ENCODE measurements at places on chromosomes 3 and 15. TPM values are rescaled to one million over a fixed set of nuclear protein-coding genes. Genes with fewer than 3 reads are reported as not detected.

GRCh38 chr3:86257955-86258641 is 732.9 kb downstream of the VGLL3 start:
- DNase-seq = no peak

NDUFB5 gene
- total RNA-seq = 88.2 TPM

DNA sequence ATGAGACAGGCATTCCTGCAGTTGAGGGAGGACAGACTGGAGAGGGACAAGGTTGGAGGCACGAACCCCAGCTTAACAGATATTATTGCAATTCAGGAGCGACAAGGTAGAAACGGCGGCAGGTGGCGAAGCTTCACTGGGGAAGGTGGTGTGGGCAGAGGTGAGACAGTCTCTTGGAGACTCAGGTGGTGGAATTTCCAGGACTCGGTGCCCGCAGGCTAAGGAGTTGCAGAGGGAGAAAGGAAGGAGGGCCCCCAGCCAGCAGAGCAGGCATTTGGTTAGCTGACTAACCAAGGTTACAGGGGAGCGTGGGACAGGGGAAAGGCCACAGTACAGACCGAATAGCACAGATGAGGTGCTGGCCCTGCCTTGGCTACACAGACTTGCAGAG is 3.0 kb downstream of the FAM174B start:
- no peak for DNase-seq

GRCh38 chr3:13629644-13630043 is 80.7 kb downstream of the FBLN2 start:
- DNase-seq = no peak

GRCh38 chr15:63038926-63039673 is 3.4 kb upstream of the TPM1 start:
- DNase-seq = no peak

- DNase-seq = no peak
Observed at GRCh38 chr3:47611576-47611975, 32.9 kb upstream of the CSPG5 start.

- DNase-seq = no peak
Observed at GRCh38 chr15:34828145-34828911, 33.0 kb upstream of the ACTC1 start.

DNA sequence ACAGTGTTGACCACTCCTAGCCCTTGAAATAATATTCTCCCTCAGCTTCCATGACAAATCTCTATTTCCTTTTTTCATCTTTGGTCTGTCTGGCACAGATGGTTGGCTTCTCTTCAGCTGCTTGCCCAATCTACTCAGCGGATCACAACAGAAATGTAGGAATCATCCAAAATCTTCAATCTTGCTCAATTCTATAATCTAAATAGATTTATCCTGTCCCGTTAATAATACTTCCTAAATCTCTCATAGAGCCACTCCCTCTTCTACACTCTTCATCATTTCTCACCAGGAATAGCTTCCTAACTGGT is 3.8 kb downstream of the PEAK1 start:
- DNase-seq = peak; percentile 42

TMIE gene
- total RNA-seq = 0.26 TPM

NOP10 gene
- total RNA-seq = 168 TPM

- DNase-seq = peak; percentile 53
Observed at GRCh38 chr15:93366387-93367100, 277.5 kb upstream of the RGMA start.

ZIC1 gene
- total RNA-seq = not detected

APBA2 gene
- total RNA-seq = not detected

DNA sequence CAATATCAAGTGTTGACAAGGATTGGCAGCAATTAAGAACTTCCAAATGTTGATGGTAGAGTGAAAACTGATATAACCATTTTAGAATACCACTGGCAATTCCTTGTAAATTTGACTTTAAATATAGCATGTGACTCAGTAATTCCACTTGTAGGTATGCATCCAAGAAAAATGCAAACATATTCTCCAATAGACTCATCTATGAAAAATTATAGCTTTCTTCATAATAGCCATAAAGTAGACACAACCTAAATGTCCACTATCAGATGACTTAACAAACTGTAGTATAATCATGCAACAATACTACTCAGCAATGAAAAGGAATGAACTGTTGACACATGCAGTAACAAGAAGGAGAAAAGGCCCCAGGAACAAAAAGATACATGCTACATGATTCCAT is 988.1 kb downstream of the FHIT start:
- no peak for DNase-seq

SLC9C1 gene
- not detected for total RNA-seq

GRCh38 chr3:141094790-141095545 is 43.8 kb downstream of the SPSB4 start:
- no peak for DNase-seq

GRCh38 chr3:115549071-115549470 is 74.2 kb upstream of the GAP43 start:
- DNase-seq = no peak

GRCh38 chr15:101689901-101690300 is 34.4 kb downstream of the TARS3 start:
- DNase-seq = peak; percentile 41

DNA sequence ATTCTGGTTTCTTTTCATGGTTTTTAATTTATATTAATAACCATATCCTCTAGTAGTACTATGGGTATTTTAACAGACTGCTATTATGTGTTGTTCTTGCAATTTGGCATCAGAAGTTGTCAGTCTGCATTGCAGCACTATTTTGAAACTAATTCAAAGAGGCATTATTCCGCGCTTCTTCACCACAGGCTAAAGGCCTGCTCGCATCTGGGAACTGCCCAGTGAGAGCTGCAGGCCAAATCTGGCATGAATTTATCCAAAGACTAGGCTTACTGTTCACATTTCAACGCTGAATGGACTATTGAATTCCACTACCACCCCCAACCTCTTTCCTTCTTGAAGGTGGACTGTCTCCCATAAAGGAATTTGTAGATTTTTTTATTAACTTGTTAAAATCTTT is 310.4 kb upstream of the NR2F2 start:
- DNase-seq = no peak

GRCh38 chr3:100226712-100227429 is 33.9 kb upstream of the TBC1D23 start:
- DNase-seq = peak; percentile 12

GRCh38 chr15:99631255-99631654 is 65.5 kb downstream of the MEF2A start:
- no peak for DNase-seq

DNA sequence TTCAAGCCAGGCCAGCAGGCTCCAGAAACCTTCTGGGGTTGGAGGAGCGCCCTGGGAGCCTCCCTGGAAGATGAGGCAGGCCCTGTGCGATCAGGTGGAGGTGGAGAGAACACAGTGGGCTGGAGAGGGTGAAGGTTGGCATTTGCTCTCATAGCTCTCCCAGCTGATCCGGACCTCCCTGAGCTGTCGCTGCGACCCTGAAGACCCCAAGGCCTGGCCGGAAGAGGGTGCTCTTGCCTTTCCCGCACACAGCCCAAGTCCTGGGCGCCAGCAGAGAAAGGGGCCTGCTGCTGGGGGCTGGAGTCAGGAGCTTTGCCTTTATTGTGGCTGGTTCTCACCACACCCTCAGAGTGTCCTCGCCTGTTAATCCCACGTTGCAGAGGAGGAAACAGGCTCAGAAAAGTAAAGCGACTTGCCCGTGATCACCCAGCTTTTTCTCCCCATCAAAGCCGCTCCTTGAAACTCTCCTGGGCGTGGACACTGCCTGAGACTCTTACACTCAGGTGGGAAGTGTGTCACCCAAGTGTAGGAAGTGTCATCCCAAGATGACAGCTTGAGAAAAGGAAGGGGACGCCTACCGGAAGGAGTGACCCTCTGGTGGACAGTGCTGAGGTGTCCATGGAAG is 8.6 kb upstream of the RPL29 start:
- DNase-seq = no peak

- peak; percentile 60 for DNase-seq
Observed at GRCh38 chr15:73631915-73632669, 1.1 kb downstream of the NPTN start.

DNA sequence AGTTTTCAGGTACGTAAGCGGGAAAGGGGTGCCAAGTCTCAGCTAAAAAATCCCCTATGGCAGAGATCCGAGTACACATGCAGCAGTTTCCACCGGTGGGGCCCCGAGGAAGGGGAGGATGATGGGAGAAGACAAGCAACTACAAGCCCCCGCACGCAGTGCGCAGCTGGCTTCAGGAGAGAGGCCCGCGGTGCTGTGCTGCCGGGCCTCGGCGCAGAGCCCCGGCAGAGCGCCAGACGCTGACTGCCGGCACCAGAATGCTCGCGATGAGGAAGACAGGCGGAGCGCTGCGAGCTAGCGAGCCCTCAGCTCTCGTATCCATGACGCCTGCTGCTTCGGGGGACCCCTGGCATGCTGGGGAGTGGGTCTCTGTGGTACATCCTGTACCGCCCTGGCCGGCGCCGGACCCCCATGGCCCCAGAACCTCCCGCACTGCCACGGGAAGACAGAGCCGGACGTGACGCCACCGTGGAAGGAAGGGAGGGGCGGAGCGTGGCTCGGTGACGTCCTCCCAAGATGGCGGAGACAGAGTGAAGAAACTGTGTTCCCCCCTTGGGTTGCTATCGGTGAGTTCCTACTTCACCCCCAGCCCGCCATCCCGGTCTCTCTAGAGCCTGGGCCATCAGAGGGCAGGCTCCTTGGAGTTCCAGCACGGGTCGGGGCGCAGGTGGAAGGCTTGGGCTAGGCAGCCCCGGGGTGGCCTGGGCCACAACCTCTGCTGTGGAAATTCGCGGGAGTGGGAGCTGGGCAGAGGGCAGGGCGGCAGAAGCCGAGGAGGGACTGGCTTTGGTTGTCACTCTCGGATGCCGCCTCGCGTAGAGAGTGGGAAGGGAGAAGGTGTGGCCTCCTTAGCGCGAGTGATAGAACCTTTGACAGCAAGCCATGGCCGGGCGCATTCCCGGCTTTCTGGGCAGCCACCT is at the start of gene MYNN:
Gene MYNN (plus strand): TSS at position 500 of the 920 bp plus-strand sequence. CDS start 900 bp downstream, outside the sequence.
- DNase-seq = peak; percentile 87

- no peak for DNase-seq
Observed at GRCh38 chr3:133258358-133258757, 141.5 kb upstream of the BFSP2 start.

TMEM108 gene
- not detected for total RNA-seq

DNA sequence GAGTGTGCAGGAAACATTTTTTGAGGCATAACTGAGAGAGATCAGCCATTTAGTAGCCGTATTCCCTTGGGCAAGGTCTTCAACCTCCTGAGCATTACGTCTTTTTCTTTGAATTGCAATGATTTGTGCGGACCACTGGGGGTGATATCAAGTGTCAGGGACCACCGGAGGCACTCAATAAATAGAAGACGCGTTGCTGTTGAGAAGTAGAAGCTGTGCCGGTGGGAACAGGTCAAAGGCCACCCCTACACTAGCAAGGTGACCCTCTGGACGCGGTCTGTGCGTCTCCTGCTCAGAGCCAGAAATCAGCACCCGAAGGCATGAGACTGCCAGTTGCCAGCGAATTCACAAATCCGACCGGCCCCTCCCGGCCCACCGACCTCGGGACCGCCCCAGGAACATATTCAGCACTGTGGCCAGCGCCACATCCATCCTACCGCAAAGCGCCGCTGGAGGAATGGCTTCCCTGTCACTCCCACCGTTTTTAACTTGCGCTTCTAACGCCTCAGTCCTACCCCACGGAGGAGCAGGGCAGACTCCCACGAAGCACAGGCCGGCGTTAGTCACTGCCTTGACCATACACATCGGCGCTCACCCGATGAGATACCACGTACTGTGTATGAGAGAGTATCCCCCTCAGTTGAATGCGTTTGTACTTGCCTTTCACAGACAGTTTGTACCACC is 1.4 kb upstream of the GHSR start:
- DNase-seq = no peak

DNA sequence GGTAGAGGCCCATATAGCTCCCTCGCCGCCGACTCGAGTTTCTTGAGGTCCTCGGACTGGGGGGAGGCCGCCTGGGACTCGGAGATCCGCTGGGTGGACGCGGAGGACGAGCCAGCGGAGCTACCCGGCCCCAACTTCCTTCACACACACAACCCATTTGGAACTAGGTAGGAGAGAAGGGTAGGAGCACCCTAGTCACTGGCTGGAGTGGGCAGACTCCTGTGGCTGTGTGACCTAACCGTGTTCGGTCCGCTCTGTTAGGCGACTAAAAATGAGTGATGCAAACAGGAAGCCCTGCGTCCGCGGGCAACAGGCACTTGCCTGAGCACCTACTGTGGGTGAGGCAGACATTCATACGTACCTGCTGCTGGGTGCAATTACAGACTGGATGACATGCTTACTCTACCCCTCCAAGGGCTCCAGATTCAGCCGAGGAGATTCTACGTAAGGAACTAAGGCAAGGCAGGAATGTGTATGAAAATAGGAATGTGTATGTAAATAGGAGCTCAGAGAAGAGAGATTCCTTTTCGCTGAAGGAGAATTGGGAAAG is 4.6 kb upstream of the SIN3A start:
- no peak for DNase-seq

DNA sequence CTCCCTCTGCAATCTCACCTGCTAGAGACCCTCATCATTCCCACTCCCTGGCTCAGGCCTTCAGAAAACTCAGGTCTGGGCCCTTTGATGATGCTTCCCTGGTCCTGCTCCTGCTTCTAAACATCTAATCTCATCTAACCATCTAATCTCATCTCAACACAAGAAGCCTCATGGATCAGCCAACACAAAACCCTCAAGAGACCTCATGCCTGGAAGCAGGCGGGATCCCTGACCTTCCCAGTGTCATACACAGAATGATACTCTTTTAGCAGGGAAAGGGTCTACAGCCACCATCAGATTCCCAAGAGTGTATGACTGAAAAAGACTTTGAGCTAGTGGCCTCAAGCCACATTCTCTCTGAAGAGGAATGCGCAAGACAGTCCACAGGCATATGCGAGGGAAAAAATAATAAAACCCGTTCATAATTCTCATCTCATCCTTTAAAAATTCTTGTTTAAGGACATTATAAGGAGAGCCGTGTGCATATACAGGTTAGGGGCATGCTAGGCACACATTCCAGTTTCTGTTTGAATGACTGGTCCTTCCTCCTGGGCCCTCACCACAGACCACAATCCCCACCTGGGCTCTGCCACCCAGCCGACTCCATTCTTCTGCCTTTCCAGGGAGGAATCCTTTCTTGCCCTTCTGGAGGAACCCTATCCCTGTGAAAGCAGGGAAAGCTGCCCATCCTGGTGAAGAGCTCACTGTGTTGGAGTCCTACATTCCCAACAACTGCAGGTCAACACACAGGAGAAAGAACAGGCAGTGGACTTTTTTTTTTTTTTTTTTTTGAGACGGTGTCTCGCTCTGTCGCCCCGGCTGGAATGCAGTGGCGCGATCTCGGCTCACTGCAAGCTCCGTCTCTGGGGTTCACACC is 2.2 kb downstream of the ZXDC start:
- peak; percentile 5 for DNase-seq

CHDH gene
- 0.49 TPM for total RNA-seq

GRCh38 chr3:54086652-54087405 is 35.5 kb upstream of the CACNA2D3 start:
- DNase-seq = no peak

ZNF660 gene
- not detected for total RNA-seq

IQCF5 gene
- total RNA-seq = not detected

HIGD2B gene
- not detected for total RNA-seq

DNA sequence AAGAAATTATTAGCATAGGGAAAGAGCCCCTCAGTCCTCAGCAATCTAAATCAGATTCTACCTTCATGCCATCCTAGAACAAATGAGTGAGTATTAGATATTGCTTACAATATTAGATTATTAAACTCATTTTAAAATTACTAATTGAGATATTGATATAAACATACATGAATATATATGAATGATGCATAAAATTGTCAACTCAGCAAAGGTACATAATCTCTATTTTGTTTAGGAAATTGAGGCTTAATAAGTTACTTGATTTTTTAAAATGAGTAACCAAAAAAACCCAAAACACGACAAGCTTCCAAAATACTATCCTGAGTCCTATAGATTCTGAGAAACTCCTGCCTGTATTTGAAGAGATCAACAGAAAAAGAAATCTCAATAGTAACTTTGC is 297.7 kb upstream of the TMCO5A start:
- no peak for DNase-seq

- DNase-seq = no peak
Observed at GRCh38 chr15:93861956-93862741, 369.2 kb upstream of the MCTP2 start.
